Esophagus squamous epithelium (tissue), 5 donors: ENCODE measurements at places on chromosomes 4 and X.

DNA sequence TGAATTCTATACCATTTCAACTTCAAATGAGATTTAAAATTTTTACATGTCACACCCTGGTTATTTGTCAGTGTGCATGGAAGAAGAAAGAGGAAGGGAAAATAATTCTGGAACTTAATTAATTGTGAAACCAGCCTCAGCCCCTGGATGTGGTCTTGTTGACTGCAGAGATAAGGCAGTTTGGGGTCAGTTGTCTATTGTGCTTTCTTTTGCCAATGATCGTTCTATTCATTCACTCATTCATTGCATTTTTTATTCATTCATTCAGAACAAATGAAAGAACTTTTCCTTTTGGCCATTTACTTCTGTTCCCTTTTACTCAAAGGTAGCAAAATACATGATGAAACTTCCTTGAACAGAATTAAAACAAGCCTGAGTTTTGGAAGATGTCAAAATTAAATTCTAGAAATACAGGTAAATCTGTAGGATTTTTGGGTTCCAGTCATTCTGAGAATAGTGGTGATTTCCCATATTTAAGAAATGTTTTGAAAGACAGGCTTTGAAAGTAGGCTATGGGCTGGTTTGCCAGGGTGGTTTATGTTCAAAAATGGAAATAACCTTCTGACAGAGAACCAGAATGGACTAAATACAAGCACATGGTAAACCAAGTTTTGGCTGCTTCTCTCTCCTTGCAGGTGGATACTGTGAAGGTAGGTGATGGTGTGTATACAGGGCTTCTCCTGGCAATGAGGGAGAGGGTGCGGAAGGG lies 35.7 kb downstream of the PARM1 start:
- no peaks in the 10 kb centered on the region for H3K27me3 ChIP-seq
- H3K4me1 ChIP-seq: no peaks in the 10 kb centered on the region
- no peak for DNase-seq
- H3K27ac ChIP-seq: no peak overlapping the region
- no peak overlapping the region for H3K4me3 ChIP-seq

GRCh38 chrX:40096395-40097091 lies 1.2 kb downstream of the BCOR start:
- H3K27ac ChIP-seq: peak overlapping the region; percentile 93
- DNase-seq: no peak
- peak overlapping the region; percentile 75 for H3K4me3 ChIP-seq
- no peaks in the 10 kb centered on the region for H3K36me3 ChIP-seq

DNA sequence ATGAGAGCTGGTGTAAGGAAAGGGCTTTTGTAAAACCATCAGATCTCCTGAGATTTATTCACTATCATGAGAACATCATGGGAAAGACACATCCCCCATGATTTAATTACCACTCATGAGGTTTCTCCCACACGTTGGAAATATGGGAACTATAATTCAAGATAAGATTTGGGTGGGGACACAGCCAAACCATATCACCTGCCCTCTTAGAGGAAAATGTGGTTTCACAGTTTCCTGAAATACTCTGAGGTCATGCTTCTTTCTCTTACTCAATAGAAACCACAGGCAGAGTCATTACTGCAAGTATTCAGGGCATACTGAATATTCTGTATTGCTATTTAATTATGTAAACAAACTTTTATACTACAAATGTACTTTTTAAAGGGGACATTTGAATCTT lies 1453.3 kb downstream of the PCDH18 start:
- no peak for DNase-seq
- H3K4me3 ChIP-seq: no peak overlapping the region
- no peaks in the 10 kb centered on the region for H3K27me3 ChIP-seq
- H3K36me3 ChIP-seq: no peaks in the 10 kb centered on the region
- no peaks in the 10 kb centered on the region for H3K4me1 ChIP-seq
- no peak overlapping the region for H3K27ac ChIP-seq

DNA sequence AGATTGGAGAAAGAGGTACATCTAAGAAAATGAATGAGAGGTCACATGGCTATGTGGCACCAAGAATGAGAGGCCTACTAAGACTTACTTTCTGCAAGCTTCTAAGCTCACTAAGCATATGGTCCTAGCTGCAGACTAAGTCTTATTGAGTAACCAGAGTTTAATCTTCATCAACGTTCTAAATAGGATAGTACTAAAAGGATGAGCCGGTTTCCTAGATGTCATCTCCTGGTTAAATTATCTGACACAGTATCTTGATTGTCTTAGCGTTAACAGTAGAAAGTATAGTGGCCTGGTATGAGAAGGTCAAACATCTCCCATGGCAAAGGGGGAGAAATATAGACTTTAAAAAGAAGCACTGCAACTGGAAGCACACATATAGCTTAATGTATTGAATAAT lies 448.1 kb downstream of the PDGFC start:
- H3K4me3 ChIP-seq: no peak overlapping the region
- no peak for DNase-seq
- H3K4me1 ChIP-seq: no peaks in the 10 kb centered on the region
- H3K27me3 ChIP-seq: no peaks in the 10 kb centered on the region

- H3K4me3 ChIP-seq: peak overlapping the region; percentile 76
- H3K36me3 ChIP-seq: no peaks in the 10 kb centered on the region
- DNase-seq: no peak
These were observed 403 bp downstream of the SGCB start for GRCh38 chr4:52037689-52038102.

- H3K27ac ChIP-seq: no peak overlapping the region
- H3K36me3 ChIP-seq: no peaks in the 10 kb centered on the region
- no peak overlapping the region for H3K4me3 ChIP-seq
- no peak for DNase-seq
- no peaks in the 10 kb centered on the region for H3K27me3 ChIP-seq
- peaks cover 19% of the 10 kb centered on the region for H3K4me1 ChIP-seq
These were observed 22.2 kb downstream of the BTC start for GRCh38 chr4:74772106-74772505.

- no peak overlapping the region for H3K27ac ChIP-seq
- no peak for DNase-seq
- no peak overlapping the region for H3K4me3 ChIP-seq
- no peaks in the 10 kb centered on the region for H3K36me3 ChIP-seq
These were observed 9.4 kb downstream of the C4orf50 start for GRCh38 chr4:6008766-6009385.
